ENCODE measurements at places on chromosomes 4 and X.
A peak's percentile ranks its signal among the peaks of the same experiment; 100 is the strongest.

GRCh38 chr4:8409264-8410065, 31.1 kb downstream of the ACOX3 start:
- DNase-seq = no peak

- DNase-seq = no peak
These were observed 18.9 kb downstream of the NAAA start for GRCh38 chr4:75921910-75922309.

GRCh38 chr4:154425514-154425913, 66.1 kb downstream of the DCHS2 start:
- DNase-seq = no peak

GRCh38 chr4:5340991-5341451, 289.7 kb downstream of the STK32B start:
- peak; percentile 22 for DNase-seq

DNA sequence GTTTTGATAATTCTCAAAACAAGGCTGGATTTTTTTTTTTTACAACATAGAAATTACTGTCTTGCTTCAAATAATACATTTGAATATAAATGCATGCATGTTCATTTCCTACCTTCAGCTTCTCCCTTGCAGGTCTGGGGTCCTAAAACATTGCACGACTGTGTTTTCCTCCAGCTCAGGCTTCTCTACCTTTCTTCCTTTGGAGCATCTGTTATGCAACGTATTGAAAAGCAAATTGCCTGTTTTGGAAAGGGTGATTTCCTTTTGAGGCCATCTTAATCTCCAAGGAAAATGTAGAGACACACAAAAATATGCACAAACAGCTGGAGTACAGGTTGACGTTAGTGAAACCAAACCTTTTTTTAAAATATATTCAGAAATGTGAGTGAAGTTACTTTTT, 115.6 kb upstream of the TLL1 start:
- DNase-seq = no peak

- DNase-seq = no peak
These were observed 18.0 kb downstream of the BST1 start for GRCh38 chr4:15720851-15721250.

GRCh38 chrX:42821803-42822443, 44.0 kb upstream of the PPP1R2C start:
- DNase-seq = no peak

- DNase-seq = peak; percentile 23
These were observed 56.2 kb downstream of the SMIM20 start for GRCh38 chr4:25970226-25970675.

DNA sequence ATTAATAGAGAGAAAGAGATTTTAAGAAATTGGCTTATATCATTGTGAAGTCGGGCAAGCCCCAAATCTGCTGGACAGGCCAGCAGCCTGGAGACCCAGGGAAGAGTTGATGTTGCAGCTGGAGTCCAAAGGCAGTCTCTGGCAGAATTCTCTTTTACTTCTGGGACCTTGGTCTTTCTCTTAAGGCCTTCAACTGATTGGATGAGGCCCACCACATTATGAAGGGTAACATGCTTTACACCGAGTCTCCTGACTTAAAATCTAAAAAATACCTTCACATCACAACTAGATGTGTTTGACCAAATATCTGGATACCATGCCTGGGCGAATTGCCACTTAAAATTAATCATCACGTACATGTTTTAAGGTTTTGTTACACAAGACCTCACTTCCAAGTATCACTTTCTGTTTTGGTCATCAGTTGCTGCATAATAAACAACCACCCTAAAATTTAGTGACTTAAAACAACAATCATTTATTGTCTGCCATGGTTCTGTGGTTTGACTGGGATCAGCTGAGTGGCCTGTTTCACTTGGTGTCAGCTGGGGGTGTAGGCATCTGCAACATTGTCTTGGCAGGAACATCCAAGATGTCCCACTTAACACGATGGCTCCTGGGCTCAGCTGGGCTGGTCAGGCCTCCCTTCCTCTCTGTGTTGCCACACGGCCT, 3.4 kb downstream of the CD38 start:
- no peak for DNase-seq

GRCh38 chr4:188714907-188715306, 575.7 kb downstream of the TRIML1 start:
- DNase-seq = no peak
